ENCODE measurements at places on chromosomes 5 and 9. TPM values are rescaled to one million over a fixed set of nuclear protein-coding genes. Genes with fewer than 3 reads are reported as not detected.

FRMPD1 gene
- 0.04 TPM for total RNA-seq

DNA sequence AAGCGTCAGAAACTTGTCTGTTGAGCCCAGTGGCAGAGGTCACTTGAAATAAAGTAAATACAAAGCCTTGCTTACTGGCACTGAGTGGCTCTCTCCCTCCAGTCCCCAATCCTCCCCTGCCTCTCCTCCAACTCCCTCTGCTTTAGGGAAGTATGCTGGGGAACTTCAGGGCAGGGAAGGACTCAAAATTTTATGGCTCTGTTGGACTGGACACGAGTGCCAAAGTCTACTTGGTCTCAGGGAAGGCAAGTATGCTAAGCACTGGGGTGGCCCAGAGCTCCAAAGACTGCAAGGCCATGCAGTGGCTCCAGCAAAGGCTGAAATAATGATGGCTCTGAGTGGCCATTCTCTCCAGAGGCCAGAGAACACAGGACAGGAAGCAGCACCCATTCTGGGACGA lies 9.6 kb downstream of the PLGRKT start:
- no peak overlapping the region for H3K27ac ChIP-seq
- H3K36me3 ChIP-seq = peaks cover 24% of the 10 kb centered on the region
- no peaks in the 10 kb centered on the region for H3K27me3 ChIP-seq
- H3K4me1 ChIP-seq = no peaks in the 10 kb centered on the region

DNA sequence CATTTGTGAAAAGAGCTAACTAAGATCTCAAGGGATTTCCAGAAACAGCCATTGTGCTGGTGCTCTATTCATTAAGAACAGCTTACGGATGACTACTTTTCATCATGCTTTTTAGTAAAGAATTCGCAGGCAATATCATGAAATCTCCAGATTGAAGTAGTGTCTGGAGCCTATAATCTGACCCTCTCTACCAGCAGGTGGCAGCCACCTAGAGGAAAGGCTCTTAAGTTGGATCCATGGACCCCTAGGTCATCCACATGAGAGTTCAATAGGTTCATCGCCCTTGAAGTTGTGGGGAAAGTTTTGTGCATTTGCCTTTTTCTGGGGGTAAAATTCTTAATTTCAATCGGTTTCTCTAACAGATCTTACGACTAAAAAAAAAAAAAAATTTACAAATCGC lies 82.3 kb downstream of the SLC1A3 start:
- H3K36me3 ChIP-seq = peaks cover 8% of the 10 kb centered on the region
- H3K4me1 ChIP-seq = no peaks in the 10 kb centered on the region
- H3K27ac ChIP-seq = no peak overlapping the region
- H3K27me3 ChIP-seq = peaks cover 3% of the 10 kb centered on the region

GRCh38 chr9:14238518-14238917 lies 75.4 kb downstream of the NFIB start:
- DNase-seq = peak; percentile 33
- H3K27me3 ChIP-seq = no peaks in the 10 kb centered on the region
- H3K4me1 ChIP-seq = peaks cover 11% of the 10 kb centered on the region
- no peak overlapping the region for H3K4me3 ChIP-seq

DNA sequence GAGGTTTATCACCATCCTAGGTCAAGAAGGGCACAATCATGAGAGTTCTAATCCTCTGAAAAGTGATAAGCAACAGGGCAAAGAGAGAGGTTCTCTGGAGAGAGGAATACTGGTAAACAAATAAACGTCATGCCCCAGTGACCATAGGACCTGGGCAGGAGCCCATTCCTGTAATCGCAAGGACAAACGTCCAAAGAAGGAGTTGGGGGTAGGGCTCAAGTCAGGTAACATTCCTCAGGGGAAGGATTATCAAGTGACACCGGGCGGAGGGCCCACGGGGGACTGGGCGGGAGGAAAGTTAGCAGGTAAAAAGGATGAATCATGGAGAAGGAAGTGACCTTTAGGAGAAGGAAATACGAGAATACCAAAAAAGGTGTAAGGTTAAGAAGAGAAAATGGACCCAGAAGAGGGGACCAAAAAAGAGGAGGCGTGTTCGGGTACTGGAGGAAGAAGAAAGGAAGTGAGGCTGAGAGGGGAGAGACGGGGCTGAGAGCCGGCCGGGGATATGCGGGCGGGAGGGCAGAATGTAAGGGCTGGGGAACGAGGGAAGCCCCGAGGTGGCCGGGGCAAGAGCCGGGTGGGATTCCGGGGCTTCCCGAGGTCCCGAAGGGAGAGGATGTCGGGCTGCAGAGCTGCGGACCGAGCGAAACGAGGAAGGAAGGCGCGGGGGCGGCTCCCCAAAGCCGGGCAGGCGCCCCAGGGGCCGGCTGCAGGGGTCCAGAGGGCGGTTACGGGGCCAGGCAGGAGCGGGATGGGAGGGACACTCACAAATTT lies 583 bp downstream of the DIAPH1 start:
- H3K4me3 ChIP-seq = peak overlapping the region; percentile 91
- peak; percentile 72 for DNase-seq
- peaks cover 2% of the 10 kb centered on the region for H3K4me1 ChIP-seq

PTGDS gene
- 4.8 TPM for total RNA-seq

DNA sequence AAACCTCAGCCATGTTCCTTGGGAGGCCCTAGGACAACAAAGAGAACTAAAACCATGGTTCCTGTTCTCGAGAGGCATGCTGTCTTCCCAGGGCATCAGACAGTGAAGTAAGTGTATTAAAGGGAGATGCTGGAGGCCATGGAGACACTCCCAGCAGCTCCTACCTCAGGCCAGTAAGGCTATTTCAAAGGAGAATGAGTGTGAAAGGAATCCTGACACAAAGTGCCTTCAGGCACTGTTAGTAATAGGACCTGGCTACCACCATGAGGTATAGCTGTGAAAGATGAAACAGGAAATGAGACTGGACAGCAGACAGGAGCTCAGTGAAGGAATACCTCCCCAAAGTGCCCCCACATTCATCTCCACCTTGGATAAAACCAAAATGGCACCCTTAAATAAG lies 71.0 kb downstream of the FANCC start:
- no peak overlapping the region for H3K27ac ChIP-seq
- H3K4me1 ChIP-seq = peaks cover 2% of the 10 kb centered on the region
- no peak overlapping the region for H3K4me3 ChIP-seq
- H3K36me3 ChIP-seq = peaks cover 2% of the 10 kb centered on the region
- DNase-seq = no peak

DNA sequence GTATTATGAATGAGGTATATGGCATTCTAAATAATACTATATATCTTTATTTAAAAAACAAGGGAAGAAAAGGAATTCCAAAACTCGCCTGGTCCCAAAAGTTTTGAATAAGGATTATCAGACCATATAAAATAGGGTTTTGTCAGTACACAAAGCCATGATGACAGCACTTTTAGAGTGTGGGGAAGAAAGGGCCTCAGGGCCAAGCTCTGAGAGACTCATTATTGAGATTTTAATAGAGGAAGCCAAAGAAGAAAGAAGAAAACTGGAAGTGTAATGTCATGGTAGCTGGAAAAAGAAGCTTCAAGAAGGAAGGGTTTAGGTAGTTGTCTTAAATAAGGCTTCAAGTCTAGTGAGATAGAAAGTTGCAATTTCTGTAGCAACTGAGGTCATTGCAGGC lies 53.0 kb downstream of the FCHO2 start:
- no peaks in the 10 kb centered on the region for H3K36me3 ChIP-seq
- no peak for DNase-seq
- no peaks in the 10 kb centered on the region for H3K27me3 ChIP-seq
- no peak overlapping the region for H3K27ac ChIP-seq

GRCh38 chr5:1545805-1546355 lies 22.1 kb upstream of the LPCAT1 start:
- no peak overlapping the region for H3K27ac ChIP-seq
- no peaks in the 10 kb centered on the region for H3K4me1 ChIP-seq
- DNase-seq = no peak
- H3K36me3 ChIP-seq = no peaks in the 10 kb centered on the region
- no peak overlapping the region for H3K4me3 ChIP-seq

TXNDC15 gene
- 31.7 TPM for total RNA-seq

DNA sequence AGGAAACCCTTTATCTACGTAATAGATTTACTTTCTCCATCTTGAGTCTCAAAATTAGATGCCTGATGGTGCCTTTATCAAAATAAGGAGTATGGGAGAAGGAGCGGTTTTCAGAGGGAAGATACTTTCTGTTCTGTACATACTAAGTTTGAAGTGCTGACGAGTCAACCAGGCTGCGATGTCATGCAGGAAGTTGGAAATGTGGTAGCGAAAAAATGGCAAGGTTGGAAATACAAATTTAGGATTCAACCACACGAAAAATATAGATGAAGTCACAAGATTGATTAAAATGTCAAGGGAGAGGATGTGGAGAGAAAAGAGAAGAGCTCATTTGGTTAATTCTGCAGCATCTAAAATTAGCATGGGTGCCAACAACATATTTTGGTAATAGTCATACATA lies 129.5 kb downstream of the FOXD1 start:
- H3K4me3 ChIP-seq = no peak overlapping the region
- no peak for DNase-seq
- no peaks in the 10 kb centered on the region for H3K27me3 ChIP-seq
- H3K4me1 ChIP-seq = peaks cover 5% of the 10 kb centered on the region
- no peaks in the 10 kb centered on the region for H3K36me3 ChIP-seq
- H3K27ac ChIP-seq = no peak overlapping the region

TAF11L5 gene
- total RNA-seq = not detected

DNA sequence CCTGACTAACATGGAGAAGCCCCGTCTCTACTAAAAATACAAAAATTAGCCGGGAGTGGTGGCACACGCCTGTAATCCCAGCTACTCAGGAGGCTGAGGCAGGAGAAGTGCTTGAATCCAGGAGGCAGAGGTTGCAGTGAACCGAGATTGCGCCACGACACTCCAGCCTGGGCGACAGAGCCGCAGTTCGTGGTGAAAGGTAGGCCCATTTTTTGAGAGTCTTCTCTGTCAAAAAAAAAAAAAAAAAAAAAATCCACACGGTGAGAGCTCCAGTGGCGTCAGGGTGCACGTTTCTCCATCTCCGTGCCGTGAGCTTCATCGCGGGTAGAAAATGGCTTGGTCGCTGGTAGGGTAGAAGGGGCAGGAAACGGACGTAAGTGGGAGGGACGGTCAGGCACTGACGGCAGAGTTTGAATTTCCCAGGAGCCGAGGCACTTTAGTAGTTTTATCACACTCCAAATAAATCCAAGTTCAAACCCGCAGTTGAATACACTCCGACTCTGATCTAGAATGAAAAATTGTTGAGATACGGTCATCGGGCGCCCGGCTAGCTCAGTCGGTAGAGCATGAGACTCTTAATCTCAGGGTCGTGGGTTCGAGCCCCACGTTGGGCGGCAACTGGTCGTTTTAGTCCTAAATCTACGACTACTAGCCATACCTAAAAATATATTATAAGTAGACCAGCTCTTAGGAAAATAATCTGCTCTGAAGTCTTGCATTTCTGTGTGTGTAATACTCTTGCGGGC lies 2.4 kb upstream of the TRIM7 start:
- DNase-seq = peak; percentile 86
- no peak overlapping the region for H3K27ac ChIP-seq
- peaks cover 29% of the 10 kb centered on the region for H3K27me3 ChIP-seq

C5orf47 gene
- 0.11 TPM for total RNA-seq

- no peak overlapping the region for H3K4me3 ChIP-seq
- H3K27ac ChIP-seq = no peak overlapping the region
- no peaks in the 10 kb centered on the region for H3K36me3 ChIP-seq
- H3K4me1 ChIP-seq = no peaks in the 10 kb centered on the region
- DNase-seq = no peak
Measured at GRCh38 chr5:153439130-153439529, 51.3 kb upstream of the GRIA1 start.

DNA sequence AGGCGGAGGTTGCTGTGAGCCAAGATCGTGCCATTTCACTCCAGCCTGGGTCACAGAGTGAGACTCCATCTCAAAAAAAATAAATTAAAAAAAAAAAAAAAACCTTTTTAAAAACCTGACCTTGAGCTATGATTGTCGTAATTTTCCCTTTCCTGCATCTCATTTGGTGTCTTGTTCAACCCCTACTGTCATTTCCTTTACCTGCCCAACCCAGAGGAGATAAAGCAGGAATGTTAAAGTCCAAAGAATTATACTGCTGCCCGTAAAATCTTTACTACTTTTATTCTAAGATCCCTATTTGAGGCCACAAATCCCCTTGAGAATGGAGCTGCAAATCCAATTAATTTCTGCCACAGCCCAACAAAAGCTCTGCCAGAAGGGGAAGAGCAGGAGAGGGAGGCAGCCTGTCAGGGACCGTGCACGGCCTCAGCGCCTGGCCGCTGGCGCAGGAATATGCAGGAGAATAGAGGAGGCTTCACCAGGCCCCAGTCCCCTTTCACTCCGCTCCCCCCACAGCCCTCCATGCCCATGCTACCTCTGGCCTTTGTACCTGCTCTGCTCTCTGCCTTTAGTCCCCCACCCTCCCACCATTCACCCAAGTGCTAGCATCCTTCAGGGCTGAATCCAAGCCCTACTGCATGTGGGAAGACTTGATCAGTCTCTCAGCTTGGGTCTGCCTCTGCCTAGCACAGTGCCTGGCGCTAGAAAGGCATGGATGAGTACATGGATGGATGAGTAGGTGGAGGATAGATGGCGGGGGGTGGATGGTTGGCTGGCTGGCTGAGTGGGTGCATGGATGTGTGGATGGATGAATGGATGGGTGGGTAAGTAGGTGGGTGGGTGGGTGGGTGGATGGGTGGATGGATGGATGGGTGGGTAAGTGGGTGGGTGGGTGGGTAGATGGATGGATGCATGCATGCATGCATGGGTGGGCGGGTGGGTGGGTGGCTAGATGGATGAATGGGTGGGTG lies 99.8 kb upstream of the SARDH start:
- H3K4me1 ChIP-seq = peaks cover 3% of the 10 kb centered on the region
- H3K4me3 ChIP-seq = no peak overlapping the region
- no peak for DNase-seq
- H3K27ac ChIP-seq = no peak overlapping the region

All from H9 (cell line).